Stimulated activated memory B cell treated with anti-CD40 and anti-IgM and Interleukin-4, amounts not matched to agents 10 μg/mL and 1 μg/mL and 100 μg/mL, for 72 hours (primary cell): ENCODE measurements at places on chromosomes 11 and 22.
A peak's percentile ranks its signal among the peaks of the same experiment; 100 is the strongest.

DNA sequence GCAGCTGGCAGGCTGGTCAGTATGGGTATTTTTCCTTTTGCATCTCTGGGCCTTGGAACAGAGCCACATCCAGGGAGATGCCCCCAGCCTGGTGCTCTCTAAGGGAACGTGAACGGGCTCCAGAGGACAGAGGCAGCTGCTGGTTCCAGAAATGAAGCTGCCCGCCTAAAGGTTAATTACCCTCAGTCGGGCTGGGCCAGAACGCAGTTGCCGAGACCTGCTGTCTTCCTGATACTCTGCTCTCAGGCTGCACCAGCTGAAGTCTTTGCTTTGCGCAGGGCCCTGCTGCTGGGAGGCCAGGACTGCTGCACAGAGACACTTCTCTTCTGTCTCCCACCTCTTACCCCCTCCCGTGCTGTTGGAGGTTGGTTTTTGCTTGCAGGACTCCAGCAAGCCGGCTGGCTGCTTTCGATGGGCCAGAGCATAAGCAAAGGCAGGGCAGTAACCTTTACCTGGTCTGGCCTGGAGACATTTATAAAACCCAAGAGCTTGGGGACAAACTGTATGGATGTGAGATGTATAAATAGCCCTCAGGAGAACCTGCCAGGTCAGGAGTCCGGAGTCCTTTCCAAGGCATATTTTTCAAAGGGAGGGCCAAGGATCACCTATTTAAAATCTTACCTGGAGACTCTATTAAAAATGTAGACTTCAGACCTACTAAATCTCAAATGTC is 197.1 kb downstream of the GRIK4 start:
- no peak for ATAC-seq

- no peak for ATAC-seq
Measured at GRCh38 chr22:20952544-20953341, 14.3 kb upstream of the AIFM3 start.

DNA sequence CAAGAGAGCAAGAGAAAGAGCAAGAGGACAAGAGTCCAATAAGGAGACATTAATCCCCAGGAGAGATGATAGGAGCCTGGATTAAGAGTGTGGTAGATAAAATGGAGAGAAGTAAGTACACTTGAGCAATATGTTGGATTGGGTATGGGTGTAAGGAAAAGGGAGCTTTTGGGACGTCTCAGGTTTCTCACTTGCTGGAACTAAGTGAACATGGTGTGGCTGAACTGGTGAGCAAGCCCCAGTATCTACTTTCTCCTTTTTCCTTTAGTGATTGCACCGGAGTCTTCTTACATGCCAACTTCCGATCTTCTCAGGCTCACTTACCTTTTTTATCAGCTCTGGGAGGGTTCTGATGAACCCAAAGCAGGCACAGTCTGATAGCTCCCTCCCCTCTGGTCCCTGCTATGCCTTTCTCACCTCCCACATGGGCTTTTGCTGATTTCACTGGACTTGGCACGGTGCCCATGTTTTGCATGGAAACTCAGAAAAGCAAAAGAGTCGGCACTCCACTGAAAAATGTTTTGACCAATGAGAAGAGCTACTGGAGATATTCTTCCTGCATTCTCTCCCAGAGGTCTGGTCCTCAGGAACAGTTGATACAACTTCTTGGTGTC is 14.5 kb upstream of the APLNR start:
- ATAC-seq = no peak

- no peak for ATAC-seq
Measured at GRCh38 chr22:45864959-45865476, 111.9 kb downstream of the WNT7B start.

- ATAC-seq = no peak
Measured at GRCh38 chr22:45455621-45456020, 42.1 kb downstream of the RIBC2 start.

- ATAC-seq = peak; percentile 69
Measured at GRCh38 chr11:121321614-121322243, 29.2 kb downstream of the SC5D start.

GRCh38 chr22:19643448-19644313 is 70.6 kb upstream of the SEPTIN5 start:
- no peak for ATAC-seq

- ATAC-seq = peak; percentile 82
Measured at GRCh38 chr11:74929431-74930363, 19.2 kb downstream of the XRRA1 start.

- ATAC-seq = no peak
Measured at GRCh38 chr22:31098632-31099110, 8.7 kb downstream of the SELENOM start.

DNA sequence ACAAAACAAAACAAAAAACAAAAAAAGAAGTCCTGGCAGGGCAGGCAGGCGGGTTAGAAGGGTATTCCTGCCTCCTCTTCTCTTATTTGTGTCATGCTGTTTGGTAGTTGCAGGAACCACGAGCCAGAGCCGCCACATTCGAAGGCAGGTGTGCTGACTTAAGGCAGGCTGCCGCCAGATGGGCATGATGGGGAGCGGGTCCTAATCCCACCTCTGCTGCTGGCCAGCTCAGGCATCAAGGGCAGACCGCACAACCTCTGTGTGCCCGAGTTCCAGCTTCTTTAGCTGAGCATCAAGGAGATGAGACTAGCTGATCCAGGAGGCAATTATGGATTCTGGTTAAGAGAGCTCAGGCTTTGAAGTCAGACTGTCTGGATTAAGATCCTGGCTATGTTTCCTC is 12.1 kb downstream of the OAF start:
- no peak for ATAC-seq

DNA sequence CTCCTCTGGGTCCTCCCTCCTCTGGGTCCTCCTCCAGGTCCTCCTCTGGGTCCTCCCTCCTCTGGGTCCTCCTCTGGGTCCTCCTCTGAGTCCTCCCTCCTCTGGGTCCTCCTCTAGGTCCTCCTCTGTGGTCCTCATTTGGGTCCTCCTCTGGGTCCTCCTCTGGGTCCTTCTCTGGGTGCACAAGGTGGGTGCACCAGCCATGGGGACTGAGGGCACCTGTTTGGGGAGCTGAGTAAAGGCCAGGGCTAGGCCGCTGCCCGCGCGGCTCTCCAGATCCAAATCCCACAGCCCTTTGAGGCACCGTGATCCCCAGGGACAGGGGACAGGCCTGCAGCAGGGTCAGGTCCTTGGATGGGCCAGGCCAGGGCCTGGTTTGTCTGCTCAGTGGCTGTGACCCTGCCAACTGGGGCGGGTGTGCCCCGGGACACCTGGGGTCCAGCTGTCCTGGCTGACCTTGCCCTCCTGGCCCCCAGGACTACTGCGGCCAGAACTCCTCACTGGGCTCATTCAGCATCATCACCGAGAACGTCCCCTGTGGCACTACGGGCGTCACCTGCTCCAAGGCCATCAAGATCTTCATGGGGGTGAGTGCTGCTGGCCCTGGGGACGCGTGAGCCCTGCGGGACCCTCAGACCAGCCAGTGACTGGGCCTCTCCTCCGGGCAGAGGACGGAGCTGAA is 12.7 kb downstream of the MUC2 start:
- ATAC-seq = no peak

DNA sequence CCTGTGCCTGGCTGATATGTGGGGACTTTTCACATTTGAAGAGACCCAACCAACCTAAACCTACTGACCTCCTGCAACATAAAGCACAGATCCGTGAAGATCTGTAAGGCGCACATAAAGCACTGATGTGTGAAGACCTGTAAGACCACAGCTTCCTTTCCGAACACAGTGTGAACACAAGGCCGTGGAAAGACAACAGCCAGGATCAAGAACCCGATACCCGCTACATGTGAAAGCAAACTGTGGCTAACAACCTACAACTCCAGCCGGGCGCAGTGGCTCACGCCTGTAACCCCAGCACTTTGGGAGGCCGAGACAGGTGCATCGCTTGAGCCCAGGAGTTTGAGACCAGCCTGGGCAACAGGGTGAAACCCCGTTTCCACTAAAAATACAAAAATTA is 17.6 kb upstream of the PPFIA1 start:
- peak; percentile 54 for ATAC-seq

GRCh38 chr11:108788565-108789199 is 123.8 kb downstream of the DDX10 start:
- ATAC-seq = no peak

- no peak for ATAC-seq
Measured at GRCh38 chr11:3925513-3925912, 70.0 kb downstream of the STIM1 start.
